Fibroblast of upper back skin (primary cell): ENCODE measurements at places on chromosomes 4 and X.

DNA sequence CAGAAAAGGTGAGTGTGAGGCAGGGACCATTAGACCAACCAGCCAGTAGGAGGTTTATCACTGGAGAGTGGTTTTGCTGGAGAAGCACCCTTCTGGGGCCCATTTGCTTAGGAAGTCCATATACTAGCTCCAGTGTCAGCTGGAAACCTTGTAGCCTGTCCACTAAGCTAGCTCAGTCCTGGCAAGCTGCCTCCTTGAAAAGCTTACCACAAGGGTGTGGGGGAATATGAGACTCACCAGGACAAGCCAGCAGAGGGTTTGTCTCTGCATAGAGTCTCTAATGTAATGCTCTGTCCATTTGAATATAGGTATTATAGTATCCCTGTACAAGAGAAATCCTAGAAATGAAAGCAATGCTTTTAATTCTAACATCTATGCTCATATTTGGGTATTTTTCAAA lies 86.3 kb downstream of the FBXL5 start:
- no peak for DNase-seq

- DNase-seq, result no peak
Measured at GRCh38 chrX:19606902-19607301, 91.6 kb upstream of the MAP3K15 start.

- no peak for DNase-seq
Measured at GRCh38 chr4:62912531-62912930, 1496.7 kb downstream of the TECRL start.

GRCh38 chr4:158025131-158025530 lies 147.7 kb downstream of the GASK1B start:
- no peak for DNase-seq

DNA sequence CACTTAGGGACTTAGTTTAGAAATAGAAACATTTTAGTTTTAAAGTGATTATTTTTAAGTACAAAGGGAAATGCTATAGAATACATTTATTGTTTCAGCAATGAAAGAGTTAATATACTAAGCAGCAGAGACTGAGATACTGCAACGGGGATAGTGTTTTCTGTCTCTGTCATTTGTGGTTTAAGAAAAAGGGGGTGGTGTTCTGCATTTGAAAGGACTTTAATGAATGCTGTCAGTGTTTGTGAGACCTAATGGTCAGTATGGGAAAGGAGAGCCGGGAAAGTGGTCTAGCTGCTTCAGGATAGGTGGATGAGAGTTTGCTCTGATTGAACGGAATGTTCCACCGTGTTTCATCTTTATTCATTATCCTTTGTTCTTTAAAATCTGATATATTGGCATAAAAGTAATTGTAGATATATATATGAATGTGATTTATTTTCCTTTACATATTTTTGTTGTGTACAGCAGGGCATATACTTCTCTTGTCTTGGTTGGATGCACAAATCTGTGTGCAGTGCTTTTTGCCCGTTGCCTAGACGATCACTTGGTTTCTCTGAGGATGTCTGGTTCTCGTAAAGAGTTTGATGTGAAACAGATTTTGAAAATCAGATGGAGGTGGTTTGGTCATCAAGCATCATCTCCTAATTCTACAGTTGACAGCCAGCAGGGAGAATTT lies at the start of gene KLHL5:
TSS of gene KLHL5 (plus strand) at position 139 of the 676 bp plus-strand sequence. CDS start at position 560, 421 bp downstream.
- DNase-seq, result peak; percentile 23

GRCh38 chrX:262381-262909 lies 18.7 kb upstream of the PLCXD1 start:
- no peak for DNase-seq

DNA sequence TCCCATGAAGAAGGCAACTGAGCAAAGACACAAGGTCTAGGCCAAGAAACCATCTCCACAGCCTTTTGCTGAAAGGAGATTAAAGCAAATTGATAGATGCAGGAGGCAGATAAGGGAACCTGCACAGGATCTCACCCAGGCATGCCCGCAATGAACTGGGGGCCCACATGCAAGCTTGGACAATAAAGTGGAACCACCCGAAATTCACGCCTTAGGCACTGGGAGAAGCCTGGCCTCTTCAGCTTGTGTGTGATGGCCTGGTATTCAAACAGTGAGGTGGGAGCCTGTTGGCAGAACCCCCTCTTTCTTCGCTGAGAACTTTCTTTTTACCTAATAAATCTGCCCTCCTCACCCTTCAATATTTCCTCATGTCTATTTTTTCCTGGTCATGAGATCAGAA lies 213.2 kb downstream of the NR3C2 start:
- DNase-seq, result no peak

- DNase-seq, result peak; percentile 65
Measured at GRCh38 chrX:413322-414201, 26.9 kb upstream of the PPP2R3B start.

DNA sequence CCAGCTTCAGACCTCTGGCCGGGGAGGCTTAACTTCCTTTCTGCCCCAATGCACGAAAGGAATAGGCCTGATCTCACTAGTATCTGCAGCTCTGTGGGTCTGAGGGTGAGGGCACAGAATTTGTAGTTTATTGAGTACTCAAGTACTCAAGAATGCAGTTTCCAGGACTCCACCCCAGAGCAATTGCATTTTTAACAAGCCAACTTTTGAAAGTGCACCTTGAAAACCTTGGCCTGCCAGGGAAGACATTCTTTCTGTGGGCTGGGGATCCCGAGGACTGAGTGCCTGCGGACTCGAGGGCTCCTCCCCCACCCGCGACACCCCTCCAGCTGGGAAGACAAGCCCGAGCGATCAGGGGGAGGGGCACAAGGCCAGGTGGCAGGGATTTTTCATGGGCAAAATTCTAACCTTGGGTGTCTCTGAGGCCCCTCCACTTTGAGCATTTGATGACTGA lies 22.4 kb downstream of the RS1 start:
- no peak for DNase-seq

GRCh38 chrX:154443992-154444754 lies at the start of gene FAM50A:
FAM50A (plus strand) TSS chrX:154444141; CDS start chrX:154444236, 95 bp downstream.
- DNase-seq, result peak; percentile 55

GRCh38 chr4:108901291-108901690 lies 138.4 kb upstream of the ETNPPL start:
- peak; percentile 63 for DNase-seq

DNA sequence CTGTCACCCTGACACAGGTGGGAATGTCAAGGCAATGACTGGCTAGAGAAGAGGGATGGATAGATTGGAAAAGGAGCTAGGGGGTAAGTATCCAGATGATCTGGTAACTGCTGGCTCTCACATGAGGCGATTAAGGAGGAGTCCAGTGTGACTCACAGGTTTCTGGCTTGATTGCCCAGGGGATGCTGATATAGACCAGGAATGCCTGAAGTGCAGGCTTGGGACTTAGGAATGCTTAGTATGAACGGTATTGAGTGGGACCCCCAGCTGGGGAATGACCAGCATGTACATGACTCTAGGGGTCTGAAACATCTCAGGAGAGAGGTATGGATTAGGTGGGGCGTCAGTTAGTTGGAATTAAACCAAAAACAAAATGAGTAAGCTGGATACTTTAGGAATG lies 65.8 kb upstream of the PRPS1 start:
- peak; percentile 97 for DNase-seq

GRCh38 chrX:46310815-46311497 lies 234.3 kb downstream of the ZNF674 start:
- DNase-seq, result no peak

- DNase-seq, result no peak
Measured at GRCh38 chr4:52266537-52267137, 215.5 kb downstream of the SPATA18 start.

- peak; percentile 67 for DNase-seq
Measured at GRCh38 chrX:120840827-120841226, 34.8 kb downstream of the CT47B1 start.

GRCh38 chr4:129254126-129254525 lies 158.2 kb downstream of the C4orf33 start:
- peak; percentile 4 for DNase-seq

GRCh38 chrX:153967536-153968224 lies 3.9 kb downstream of the HCFC1 start:
- DNase-seq, result no peak

GRCh38 chr4:150117094-150117493 lies 38.8 kb downstream of the DCLK2 start:
- no peak for DNase-seq

GRCh38 chr4:118077767-118078105 lies 43.5 kb downstream of the NDST3 start:
- DNase-seq, result no peak

DNA sequence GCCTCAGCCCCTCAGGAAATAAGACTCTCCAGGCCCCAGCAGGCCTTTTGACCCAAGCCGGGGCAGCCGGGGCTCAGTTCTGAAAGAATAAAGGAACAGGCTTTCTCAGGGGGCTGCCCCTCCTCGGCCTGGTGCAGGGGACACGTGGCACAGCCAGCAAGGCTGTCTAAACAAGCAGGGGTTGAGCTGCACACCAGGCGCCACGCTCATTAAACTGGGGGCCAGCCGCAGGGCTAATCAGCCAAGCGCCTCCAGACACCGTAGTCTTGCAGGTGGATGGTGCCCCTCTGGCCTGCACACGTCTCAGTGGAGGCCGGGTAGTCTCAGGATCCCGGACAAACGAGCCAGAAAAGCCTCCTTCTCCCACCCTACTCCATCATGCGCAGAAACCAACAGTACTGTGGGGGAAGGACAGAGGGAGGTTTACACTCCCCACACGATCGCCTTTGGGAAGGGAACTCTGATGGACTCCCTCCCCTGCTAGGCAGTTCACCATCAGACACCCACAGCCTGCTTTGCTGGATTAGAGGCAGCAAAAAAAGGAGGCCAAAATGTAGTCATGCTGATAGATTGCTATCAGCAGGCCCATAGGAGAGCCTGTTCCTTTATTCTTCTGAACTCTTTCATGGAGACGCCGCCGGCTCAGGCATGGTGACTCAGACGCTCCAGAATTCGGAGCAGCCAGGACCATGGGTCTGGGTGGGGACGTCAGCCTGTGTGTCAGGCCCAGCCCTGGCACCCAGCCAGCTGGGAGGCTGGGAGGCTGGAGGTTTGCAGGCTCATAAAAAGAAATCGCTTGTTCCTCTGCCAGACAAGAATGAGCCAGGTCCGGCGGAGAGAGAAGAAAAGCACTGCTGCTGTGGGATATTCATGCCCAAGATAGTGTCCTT lies 342.4 kb downstream of the BCOR start:
- peak; percentile 96 for DNase-seq

DNA sequence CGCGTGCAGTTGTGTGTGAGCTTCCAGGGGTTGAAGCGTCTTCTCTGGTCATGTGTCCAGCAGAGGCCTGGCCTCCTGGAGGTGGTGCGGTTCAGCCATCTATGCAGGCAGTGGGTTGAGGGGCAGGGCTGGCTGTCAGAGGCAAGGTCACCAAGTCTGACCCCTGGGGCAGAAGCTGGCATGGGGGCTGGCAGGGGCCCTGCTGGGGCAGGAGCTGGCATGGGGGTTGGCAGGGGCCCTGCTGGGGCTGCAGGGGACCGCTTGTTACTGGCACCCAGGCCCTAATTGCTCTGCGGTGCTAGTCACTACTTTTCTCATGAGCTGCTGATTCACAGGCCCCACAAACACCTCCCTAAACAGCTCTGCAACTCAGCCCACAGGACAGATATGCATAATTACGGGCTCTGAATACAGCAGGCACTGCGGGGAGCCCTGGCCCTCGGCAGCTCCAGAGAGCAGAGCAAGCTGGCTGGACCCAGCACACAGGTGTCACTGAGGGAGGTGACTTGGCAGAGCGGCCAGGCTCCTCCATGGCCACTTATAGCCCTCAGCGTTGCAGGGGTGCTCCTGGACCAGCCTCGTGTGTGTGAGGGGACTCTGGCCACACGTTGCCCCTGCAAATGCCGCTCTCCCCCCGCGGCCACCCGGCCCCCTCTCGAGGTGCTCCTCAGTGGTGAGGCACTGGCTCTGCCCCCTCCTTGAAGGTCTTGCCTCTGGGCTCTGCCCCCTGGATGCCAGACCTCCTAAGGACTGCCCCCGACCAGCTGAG lies 32.7 kb downstream of the CPLX1 start:
- DNase-seq, result no peak

- peak; percentile 29 for DNase-seq
Measured at GRCh38 chr4:95985791-95986550, 146.1 kb downstream of the PDHA2 start.

DNA sequence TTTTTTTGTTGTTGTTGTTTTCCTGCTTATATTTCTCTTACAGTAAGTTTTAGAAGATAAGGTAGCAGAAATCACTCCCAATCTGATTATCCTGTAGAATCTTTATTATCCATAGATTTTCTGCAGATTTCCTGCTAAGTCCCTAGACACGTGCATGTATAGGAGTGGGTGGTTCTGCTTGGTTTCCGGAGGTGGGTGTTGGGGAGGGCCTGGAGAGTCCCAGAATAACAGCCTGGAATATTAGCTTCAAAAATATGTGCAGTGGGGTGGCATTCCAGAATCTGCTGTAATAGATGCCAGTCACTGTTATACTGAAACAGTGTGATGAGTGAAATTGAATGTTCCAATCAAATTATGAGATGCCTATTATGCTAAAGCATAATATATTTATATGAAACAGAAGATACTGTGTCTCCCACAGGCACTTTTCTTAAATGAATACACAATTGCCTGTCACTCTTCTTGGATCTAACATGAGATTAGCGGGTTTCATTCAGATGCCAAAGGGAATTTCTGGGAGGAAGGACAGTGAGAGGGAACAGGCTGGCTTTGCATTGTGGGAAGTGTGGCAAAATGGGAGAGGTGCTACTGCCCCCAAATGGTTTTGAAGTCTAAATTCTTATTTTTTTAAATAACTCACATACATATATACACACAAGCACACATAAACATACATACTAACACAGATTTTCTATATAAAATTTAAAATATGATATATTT lies 37.6 kb downstream of the C4orf50 start:
- no peak for DNase-seq

DNA sequence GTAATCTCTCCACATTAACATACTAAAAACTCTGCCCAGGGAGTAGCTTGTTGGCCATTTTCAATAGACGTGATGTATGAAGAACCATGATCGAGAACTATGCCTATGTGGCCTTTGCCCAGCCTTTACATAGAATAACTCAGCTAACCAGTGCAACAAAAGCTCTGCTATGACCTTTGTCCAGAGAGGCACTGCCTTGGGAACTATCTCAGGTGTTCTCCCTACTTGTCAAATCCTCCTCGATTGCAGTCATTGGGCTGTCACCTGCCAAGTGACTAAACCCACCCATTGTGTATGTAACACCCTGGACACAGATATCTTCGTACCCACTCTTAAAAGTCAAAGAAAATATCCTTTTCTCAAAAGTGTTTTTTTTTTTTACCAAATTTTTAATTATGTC lies 610.3 kb upstream of the GALNTL6 start:
- no peak for DNase-seq

- DNase-seq, result no peak
Measured at GRCh38 chrX:29903360-29903759, 312.0 kb upstream of the MAGEB2 start.

- DNase-seq, result no peak
Measured at GRCh38 chrX:21993265-21993664, 38.9 kb upstream of the PHEX start.

GRCh38 chr4:185036842-185037241 lies 18.6 kb downstream of the HELT start:
- DNase-seq, result no peak
